ENCODE measurements at places on chromosomes 5 and 9.
A peak's percentile ranks its signal among the peaks of the same experiment; 100 is the strongest.

GRCh38 chr9:108835831-108836230, 20.0 kb downstream of the ACTL7B start:
- DNase-seq, result no peak

- DNase-seq, result peak; percentile 26
Observed at GRCh38 chr9:116572095-116572748, 114.9 kb upstream of the TRIM32 start.

DNA sequence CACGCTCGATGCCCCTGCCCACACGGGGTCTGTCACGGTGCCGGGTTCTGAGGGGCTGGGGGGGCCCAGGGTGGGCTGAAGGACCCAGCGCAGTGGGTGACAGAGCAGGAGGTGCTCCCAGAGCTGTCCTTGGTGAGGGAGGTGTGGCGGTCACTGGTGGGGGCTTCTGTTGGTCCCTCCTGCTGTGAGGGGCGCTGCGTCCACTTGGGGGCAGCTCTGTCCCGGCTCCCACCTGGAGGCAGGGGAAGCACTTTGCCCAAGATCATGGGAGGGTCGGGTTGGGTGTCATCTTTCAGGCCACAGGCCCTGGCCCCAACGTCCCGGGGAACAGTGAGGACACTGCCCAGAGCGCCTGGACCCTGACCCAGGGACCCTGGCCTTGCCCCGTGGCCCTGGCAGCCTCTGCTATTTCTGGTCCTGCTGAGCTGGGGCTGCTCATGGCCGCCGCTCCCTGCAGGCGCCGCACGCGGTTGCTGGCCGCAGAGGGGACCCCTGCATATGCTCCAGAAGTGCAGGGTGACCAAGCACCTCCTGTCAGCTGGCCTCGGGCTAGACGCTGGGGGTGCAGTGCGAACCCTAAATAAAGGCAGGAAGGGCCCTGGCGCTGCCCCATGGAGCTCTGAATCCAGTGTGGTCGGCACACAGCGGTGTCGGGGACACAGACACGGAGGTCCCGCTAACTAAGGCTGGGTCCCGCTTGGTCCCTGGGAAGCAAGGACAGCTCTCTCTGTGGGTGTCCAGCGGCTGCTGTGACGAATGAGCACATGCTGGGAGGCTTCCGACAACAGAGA, 11.6 kb upstream of the RNU6ATAC start:
- no peak for DNase-seq

GRCh38 chr9:109499631-109500410, 1.7 kb upstream of the PTPN3 start:
- DNase-seq, result no peak

DNA sequence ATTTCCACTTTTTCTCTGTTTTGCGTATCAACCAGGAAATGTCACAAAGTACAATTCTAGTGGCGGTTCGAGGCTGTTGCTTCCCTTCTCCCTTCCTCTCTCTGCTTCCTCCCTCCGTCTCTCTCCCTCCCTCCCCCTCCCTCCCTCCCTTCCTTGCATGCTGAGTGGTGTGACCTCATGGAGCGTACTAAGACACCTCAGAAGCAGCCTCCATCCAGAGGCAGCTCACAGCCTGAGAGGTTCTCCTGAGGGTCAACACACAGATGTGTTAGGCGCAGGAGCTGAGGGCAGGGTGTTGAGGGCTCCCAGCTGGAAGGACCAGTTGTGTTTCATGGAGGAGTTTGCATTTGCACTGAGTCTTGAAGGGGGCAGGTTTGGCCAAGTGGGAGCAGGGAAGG, 57.7 kb downstream of the COL5A1 start:
- DNase-seq, result no peak

GRCh38 chr5:92927291-92927778, 653.7 kb downstream of the NR2F1-AS1 start:
- DNase-seq, result no peak

GRCh38 chr5:117761186-117761585, 1186.6 kb upstream of the SEMA6A start:
- peak; percentile 32 for DNase-seq

All from GDM1 (cell line).